ENCODE measurements at places on chromosomes 3 and 15.

GRCh38 chr3:71753701-71754609 is at the start of gene GPR27:
GPR27 (plus strand) TSS chr3:71753855; CDS start chr3:71754050, 195 bp downstream.
- DNase-seq = peak; percentile 48

GRCh38 chr3:35380196-35380595 is 259.1 kb upstream of the ARPP21 start:
- no peak for DNase-seq

DNA sequence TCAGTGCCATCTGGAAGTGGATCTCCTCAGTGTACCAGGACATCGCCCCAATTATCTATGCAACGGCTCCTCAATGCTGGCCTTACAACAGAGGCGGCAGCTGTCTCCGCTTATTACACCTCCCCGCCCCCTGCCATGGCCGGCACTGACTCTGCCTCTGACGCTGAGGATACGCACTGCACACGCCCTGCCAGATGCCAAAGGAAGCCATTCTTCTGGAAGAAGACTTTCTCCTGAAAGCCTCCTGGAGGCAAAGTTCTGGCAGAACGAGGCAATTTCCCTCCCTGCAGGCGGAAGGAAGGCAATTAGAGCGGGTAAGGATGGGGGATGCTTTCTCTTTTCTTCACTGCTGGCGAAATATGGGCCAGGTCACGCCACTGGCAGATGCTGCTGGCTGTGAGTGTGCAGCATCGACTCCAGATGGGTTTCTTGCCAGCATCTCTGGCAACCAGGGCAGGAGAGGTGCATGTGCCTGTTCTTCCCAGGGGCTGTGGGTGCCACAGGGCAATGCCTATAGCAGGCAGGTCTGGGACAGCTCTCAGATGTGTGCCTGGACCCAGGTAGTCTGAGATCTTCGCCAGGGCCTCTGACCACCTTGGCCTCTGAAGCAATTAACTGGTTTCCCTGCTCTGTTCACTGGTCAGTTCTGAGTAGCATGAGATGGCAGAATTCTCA is 62.2 kb upstream of the MRPS22 start:
- DNase-seq = no peak

DNA sequence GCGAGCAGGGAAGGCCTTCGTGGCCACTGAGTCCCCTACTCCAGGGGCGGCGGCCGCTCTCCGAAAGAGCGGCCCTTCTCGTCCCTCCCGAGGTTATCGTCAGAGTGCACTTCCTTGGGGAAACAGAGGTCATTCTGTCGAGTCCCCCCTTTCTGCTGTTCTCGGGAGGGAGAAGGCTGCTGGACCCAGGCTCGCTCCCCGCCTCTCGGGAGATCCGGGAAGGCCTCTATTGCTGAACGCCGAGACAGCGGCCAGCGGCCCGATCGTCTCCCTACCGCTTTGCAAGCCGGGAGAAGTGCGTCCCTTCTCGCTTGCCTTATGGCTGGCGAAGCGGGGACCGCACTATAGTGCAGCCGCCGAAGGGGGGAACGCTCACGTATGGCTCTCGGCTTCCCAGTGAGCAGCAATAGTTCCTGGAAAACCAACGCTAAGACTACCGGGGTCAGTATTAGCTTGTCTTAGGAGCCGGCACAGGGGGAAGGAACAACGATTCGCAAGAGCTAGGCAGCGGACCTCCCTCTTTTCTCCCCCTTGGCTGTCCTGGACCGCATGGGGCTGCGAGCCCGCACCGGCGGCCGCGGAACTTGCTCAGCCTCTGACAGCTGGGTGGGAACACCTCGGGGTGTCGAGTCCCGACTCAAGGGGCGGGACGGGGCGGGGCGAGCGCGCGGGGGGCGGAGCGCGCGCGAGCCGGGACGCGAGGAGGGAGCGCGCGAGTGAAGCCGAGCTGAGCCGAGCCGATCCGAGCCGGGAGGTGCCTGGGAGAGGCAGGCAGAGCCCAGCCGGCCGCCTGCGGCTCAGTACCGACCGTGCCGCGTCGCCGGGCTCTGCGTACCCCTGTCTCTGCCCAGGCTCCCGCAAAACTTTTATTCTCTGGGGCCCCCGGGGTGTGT is 930 bp upstream of the PPM1L start:
- peak; percentile 95 for DNase-seq

GRCh38 chr3:135329479-135329878 is 534.4 kb downstream of the EPHB1 start:
- DNase-seq = no peak

Data from endothelial cell of umbilical vein (primary cell).